Epithelial cell of prostate (primary cell): ENCODE measurements at places on chromosomes 4 and X.

- DNase-seq, result no peak
Observed at GRCh38 chr4:130043732-130044160, 947.8 kb downstream of the C4orf33 start.

GRCh38 chr4:55955710-55956109 lies 7.0 kb downstream of the CEP135 start:
- no peak for DNase-seq

DNA sequence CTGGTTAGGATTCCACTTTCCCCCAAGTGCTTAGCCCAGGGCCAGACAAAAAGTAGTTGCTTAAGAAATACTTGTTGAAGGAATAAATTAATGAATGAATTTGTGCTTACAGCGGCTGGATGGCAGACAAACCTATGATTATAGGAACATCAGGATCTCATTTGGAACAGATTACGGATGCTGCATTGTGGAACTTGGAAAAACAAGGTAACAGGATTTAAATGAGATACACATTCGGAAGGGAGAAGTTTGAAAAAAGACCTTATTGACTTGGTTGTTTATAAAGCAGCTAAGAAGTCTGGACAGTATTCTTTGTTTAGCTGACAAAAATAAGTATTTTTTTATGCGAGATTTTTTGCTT lies 572 bp downstream of the EXOSC9 start:
- DNase-seq, result no peak

- DNase-seq, result no peak
Observed at GRCh38 chr4:876780-877179, 50.9 kb upstream of the CPLX1 start.

GRCh38 chr4:166518776-166519175 lies 645.7 kb downstream of the TLL1 start:
- DNase-seq, result no peak

DNA sequence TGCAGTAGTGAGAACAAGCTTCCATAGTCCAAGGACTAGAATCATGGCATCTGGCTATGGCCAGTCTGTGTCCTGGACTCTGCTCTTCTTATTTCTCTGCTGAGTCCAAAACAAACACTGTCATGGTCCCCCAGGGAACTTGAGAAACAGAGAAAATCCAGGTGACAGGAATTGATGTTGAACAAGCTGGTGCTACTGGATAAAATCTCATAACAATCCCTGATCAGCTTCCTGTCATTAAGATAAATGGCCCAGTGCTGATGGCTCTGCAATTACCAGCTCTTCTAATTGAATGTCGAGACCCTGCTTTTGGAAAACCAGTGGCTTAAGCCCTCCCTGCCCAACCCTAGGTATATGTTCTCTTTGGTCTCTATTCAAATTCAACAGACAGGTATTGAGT lies 58.8 kb upstream of the ARHGAP36 start:
- DNase-seq, result no peak

DNA sequence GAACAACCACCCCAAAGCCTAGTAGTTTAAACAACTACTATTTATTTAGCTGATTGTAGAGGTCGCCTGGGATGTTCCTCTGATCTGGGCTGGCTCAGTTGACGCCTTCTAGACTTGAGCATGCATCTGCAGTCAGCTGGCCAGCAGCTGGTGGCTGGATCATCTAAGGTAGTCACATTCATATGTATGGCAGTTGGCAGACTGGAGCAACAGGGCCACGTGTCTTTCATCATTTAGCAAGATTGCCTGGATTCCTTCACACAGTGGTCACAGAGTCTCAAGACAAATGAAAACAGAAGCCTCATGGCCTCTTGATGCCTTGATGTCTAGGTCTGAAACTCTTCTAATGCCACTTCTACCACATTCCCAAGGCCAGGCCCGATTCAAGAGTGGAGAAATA lies 220.6 kb upstream of the S100G start:
- no peak for DNase-seq

- no peak for DNase-seq
Observed at GRCh38 chrX:139113708-139114107, 402.2 kb upstream of the FGF13 start.

DNA sequence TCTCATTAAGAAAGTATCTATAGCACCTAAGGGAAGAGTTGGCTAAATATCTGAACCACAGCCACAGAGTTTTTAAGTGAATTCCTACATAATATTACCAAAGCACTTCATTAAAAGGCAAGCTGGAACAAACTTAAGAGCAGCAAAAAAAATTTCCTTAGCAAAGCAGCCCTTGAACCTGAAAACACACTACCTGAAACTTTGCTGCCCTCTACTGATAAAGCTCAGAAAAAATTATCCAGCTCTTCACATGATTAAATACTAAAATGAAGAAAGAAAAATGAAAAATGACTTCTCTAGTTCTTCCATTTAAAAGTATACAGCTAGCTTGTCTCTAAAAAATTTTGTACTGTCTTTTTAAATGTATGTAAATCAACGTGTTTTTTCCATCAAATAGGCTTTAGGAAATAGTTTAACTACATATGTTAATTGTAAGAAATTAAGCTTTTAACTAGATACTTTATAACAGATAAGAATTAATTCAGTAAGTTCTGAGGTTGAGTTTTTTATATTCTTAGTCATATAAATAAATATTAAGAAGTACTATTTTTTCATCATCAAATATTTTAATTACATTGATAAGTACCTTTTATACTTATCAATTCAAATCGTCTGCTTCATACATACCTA lies 156.1 kb downstream of the STPG2 start:
- DNase-seq, result no peak

- DNase-seq, result no peak
Observed at GRCh38 chr4:140020457-140021361, 133.3 kb downstream of the MAML3 start.

DNA sequence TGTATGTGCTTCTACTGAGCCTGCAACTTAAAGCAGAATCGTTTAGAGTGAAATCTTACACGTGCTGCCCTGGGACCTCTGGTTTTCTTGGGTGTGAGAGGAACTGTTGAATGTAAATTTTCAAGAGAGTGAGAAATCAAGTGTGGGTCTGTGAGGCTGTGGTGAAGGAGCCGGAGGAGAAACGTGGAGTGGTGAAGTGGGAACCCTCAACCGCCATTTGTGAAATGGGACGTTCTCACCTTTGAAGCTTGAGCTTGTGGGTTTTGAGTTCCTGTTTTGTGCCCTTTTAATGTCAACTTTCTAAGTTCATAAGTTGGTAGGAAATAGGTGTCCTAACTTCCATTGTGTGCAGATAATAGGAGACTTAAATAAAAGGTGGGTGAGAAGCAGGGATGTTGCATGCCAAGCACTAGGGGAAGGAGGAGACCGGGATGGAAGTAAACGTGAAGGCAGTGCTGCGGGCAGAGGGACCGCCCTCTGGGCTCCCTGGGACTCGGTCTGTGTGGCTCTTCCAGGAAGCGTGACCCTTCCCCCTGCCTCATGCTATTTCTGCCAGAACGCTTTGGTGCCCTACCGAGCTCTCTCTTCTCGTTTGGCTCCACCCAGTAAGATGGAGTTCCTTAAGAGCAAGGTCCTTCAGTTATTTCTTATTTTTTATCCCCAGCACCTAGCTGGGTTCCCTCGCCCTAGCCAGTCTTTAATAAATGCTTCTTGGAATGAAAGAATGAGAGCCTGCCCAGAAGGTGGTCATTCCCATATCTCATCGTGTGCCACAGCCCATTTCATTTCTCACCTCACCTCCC lies 56.0 kb downstream of the TMEM131L start:
- DNase-seq, result no peak

DNA sequence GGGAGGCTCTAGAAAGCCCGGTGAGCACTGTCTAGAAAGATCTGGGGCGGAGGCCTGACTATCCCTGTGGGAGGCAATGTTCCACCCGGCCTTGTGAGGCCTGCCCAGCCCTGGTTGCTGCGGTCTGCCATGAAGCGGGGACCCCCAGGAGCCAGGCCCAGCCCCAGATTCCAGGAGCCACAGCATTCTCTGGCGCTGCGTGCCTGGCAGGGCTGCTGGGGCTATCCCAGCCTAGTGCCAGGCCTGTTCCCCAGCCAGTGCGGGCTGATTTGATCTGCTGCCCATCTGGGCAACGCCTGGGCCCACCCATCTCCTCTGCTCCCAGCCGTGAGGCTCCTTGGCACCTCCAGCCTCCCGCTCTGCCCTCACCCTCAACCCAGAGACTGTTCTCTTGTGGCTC lies 19.6 kb downstream of the ATP2B3 start:
- no peak for DNase-seq

DNA sequence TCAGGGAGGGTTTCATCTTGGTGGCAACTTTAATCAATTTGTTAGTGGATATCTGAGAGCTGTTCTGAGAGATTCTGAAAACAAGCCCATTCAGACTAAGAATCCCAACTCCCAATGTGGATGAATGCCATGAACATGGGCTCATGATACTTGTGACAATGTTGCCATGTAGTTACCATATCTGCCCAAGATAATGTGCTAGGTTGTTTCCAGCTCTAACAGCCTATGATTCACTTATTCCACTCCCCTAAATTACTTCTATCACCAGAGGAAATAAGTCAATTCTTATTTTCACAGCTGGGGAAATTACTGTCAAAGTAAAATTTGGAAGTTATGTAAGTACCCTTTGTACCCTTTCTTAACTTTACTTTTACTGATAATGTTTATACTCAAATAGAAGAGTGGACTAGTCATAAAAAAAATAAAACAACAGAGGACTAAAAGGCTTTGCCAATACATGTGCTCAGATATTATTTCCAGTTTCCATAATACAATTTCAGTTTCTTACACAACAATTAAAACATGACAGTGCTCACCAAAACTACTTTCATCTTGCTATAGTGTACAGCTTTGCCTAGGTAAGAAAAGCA lies 1101.7 kb upstream of the INTU start:
- DNase-seq, result no peak

- DNase-seq, result no peak
Observed at GRCh38 chr4:171118091-171118490, 695.1 kb upstream of the GALNTL6 start.

DNA sequence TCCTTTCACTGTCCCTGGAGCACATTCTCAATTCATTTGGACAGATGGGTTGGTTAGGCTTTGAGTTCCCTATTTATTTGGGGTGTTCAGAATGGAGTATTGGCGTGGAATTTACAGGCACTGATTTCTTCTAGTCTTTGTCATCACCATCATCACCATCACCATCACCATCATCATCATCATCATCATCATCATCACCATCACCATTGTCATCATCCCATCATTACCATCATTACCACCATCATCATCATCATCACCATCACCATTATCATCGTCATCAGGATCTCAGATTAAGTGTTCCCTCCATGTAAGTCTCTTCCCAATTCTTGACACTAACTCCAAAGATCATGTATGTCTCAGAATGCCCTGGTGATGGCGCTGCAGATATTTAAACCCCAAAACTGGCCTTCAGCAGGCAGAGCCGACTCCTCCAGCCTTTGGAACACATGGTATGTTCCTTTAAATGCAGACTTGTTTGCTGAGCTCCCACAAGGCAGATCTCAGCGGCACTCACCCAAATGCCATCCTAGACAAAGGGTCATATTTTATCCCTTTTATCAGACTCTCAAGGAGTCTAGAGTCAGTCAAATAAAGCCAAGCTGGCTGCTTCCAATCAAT lies 19.8 kb upstream of the FAM9A start:
- DNase-seq, result no peak

GRCh38 chr4:94523617-94524016 lies 71.9 kb downstream of the PDLIM5 start:
- DNase-seq, result peak; percentile 66

- no peak for DNase-seq
Observed at GRCh38 chr4:91963486-91963885, 340.3 kb upstream of the GRID2 start.

DNA sequence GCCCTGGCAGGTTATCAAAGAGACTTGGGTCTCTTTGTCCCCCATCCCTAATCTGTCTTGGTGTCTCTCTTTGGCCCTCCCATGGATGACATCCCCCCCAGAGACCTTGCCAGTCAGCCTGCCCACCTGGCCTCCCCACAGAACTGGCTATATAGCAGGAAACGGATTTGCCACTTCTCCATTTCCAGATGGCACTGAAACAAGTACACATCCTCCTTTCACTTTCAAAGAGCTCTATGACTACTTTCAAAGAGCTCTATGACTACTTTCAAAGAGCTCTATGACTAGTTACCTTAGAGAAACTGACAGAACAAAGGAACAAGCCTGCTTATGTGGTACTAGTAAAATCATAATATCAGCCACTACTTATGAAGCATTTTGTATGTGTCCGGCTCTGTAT lies 175.3 kb downstream of the MAML3 start:
- DNase-seq, result no peak

DNA sequence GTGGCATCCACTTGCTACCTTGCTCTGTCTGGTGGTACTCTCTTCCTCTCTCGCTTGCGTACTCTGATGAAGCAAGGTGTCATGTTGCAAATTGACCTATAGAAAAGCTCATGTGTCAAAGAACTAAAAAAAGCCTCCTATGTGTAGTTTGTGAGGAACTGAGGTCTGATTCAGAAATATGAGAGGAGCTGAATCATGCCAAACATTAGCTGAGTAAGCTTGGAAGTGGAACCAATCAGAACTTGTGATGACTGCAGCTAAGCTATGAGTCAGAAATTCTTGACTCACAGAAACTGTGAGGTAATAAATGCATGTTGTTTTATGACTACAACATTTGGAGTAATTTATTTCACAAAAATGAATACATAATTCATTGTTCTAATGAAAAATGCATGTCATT lies 2138.8 kb downstream of the PCDH7 start:
- DNase-seq, result peak; percentile 88

- no peak for DNase-seq
Observed at GRCh38 chr4:3827616-3828492, 61.7 kb downstream of the ADRA2C start.

GRCh38 chrX:108310506-108310905 lies 127.7 kb downstream of the COL4A6 start:
- no peak for DNase-seq

GRCh38 chr4:152585023-152585441 lies 49.1 kb upstream of the FBXW7 start:
- no peak for DNase-seq

- DNase-seq, result no peak
Observed at GRCh38 chrX:53190363-53190960, 34.5 kb downstream of the KDM5C start.

DNA sequence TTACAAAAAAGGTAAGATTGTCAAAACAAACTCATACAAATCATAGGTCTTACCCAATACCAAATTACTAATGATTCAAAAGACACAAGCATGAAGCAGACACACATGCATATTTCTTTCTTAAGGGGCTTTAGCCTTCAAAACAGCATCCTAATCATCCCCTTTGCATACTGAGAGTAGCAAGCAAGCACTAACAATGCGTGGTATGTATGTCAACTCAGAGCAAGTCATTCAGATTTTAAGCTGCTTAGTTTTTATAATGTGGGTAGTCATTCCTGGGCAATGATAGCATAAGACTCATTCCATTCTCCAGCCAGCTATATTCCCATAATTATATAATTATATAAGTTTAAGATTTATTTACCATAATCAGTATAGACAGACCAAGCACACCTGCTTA lies 219.6 kb downstream of the DKK2 start:
- no peak for DNase-seq

- DNase-seq, result no peak
Observed at GRCh38 chr4:27057053-27057452, 196.4 kb downstream of the STIM2 start.
